GM23248 (cell line): ENCODE measurements at places on chromosomes 4 and X.

GRCh38 chrX:136209751-136210150, 41.4 kb downstream of the MAP7D3 start:
- H3K27ac ChIP-seq, result no peak overlapping the region
- H3K27me3 ChIP-seq, result no peaks in the 10 kb centered on the region
- no peak for DNase-seq
- H3K4me3 ChIP-seq, result no peak overlapping the region

- peaks cover 3% of the 10 kb centered on the region for H3K27me3 ChIP-seq
- no peaks in the 10 kb centered on the region for H3K36me3 ChIP-seq
- no peak overlapping the region for H3K4me3 ChIP-seq
- no peaks in the 10 kb centered on the region for H3K4me1 ChIP-seq
- H3K27ac ChIP-seq, result no peak overlapping the region
- DNase-seq, result no peak
Measured at GRCh38 chr4:67939195-67939594, 24.1 kb downstream of the TMPRSS11A start.

- no peaks in the 10 kb centered on the region for H3K36me3 ChIP-seq
- no peaks in the 10 kb centered on the region for H3K4me1 ChIP-seq
- DNase-seq, result no peak
- H3K27ac ChIP-seq, result no peak overlapping the region
- no peaks in the 10 kb centered on the region for H3K27me3 ChIP-seq
Measured at GRCh38 chr4:25872851-25873631, 10.3 kb upstream of the SEL1L3 start.

DNA sequence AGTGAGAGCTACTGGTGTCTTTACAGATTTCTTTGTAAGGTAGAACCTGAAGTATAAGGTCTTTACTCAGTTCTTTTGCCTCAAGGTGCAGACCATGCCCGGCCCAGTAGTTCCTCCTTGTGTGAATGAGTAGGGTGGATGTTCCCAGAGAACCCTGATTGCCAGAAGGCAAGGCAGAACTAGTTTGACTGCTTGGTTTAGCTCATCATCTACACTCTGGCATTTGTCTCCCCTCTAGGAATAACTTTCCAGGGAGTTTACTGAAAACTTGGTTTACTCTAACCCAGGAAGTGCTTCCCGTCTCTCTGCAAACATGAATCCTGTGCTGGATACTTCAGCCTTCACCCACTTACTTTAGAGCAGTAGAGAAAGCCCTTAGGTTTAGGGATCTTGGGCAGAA, 29.1 kb downstream of the MCUB start:
- H3K4me3 ChIP-seq, result no peak overlapping the region
- no peak for DNase-seq
- no peaks in the 10 kb centered on the region for H3K27me3 ChIP-seq
- peaks cover 12% of the 10 kb centered on the region for H3K4me1 ChIP-seq
- no peaks in the 10 kb centered on the region for H3K36me3 ChIP-seq
- H3K27ac ChIP-seq, result no peak overlapping the region

DNA sequence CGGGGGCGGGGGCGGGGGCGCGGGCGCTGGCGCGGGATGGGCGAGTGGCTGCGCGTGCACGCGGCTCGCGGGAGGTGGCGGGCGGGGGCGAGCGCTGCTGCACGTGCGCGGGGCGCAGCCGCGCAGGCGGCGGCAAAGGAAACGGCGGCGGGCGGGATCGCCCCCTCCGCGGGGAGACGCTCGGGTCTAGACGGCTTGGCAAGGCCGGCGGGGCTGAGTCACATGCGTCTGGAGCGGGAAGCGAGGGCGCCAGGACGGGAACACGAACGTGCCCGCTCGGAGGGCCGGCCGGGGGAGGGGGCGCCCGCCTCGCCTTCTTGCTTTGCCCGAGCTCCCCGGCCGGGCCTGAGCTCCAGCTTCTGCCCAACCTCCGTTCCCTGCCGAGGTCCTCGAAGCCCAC, 4.3 kb upstream of the HAUS7 start:
- peaks cover 28% of the 10 kb centered on the region for H3K4me1 ChIP-seq
- peak overlapping the region; percentile 47 for H3K4me3 ChIP-seq
- no peaks in the 10 kb centered on the region for H3K27me3 ChIP-seq
- H3K36me3 ChIP-seq, result no peaks in the 10 kb centered on the region
- DNase-seq, result peak; percentile 83

GRCh38 chr4:20590849-20591248, 109.4 kb upstream of the PACRGL start:
- H3K27me3 ChIP-seq, result no peaks in the 10 kb centered on the region
